ENCODE measurements at places on chromosomes 1 and 21.
A peak's percentile ranks its signal among the peaks of the same experiment; 100 is the strongest.

GRCh38 chr21:45054927-45055612 is 19.3 kb upstream of the ADARB1 start:
- no peak for DNase-seq

DNA sequence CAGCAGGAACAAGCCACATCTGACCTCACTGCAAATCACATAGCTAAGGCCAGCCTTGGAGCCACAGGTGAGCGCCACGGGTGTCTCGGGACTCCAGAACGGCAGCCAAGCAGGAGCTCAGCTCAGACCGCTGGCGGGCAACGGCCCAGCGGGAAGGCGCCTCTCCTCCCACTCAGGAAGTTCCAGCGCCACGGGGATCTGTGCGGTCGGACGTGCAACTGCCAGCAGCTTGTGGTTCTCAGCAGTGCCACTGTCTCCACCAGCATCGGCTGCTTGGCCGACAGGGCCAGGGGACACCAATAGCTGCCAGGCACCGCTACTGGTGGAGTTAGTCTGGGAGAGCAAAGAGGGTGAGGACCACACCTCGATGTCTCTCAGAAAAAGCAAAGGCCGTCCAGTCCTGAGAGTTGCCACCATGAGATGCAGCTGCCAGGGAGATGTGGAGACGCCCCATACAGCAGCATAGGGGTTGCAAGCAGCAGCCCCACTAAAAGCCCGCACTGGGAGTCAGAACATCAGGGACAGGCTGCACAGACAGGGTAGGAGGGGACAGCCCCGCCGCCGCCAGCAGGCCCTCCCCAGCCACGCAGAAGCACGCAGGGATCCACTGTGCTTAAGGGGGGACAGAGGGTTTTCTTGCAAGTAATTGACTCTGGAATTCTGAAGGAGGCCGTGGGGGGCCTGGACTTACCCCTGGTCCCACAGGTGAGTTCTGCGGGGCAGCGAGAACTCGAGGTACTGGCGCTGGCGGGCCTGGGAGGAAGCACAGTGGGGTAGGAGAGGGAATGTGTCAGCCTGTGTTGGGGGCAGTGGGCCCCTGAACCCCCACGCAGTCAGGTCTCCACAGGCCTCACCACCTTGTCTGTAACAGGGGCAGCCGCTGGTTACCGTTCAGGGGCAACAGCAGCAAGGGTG is 83.5 kb downstream of the NPHP4 start:
- DNase-seq, result no peak

DNA sequence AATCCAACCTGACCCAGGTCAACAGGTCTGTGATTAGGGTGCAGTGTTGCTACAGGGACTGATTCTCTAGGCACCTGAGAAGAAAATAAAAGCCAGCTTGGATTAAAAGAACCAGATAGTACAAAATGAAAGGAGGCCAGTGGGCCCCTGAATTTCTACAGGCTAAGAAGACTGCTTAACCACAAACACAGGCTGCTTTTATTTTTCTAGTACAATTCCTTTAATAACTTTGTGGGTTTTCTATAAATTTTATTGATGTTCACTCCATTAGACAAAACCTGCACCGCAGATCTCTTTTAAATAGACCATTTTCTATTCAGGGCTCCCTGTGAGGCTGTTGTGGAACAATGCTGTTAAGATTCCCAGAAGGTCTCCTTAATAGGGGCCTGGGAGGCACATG is 9.7 kb upstream of the PRMT2 start:
- DNase-seq, result no peak

GRCh38 chr1:12556368-12556930 is 61.6 kb downstream of the DHRS3 start:
- DNase-seq, result no peak

DNA sequence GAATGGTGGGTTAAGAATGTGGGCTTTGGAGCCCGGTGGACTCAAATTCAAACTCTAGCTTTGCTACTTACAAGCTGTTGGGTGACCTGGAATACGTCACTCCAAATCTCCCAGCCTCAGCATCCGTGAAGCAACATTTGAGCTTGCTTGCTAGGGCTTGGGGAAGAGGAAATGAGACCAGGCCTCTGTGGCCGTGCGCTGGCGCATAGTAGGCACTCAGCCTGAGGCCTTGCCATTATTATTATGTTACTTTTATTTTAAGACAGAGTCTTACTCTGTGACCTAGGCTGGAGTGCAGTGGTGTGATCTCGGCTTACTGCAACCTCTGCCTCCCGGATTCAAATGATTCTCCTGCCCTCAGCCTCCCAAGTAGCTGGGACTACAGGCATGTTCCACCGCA is 12.3 kb upstream of the MFAP2 start:
- no peak for DNase-seq

- no peak for DNase-seq
Measured at GRCh38 chr21:45922648-45923047, 58.9 kb upstream of the COL6A1 start.

GRCh38 chr21:17813353-17813752 is 5.8 kb downstream of the C21orf91 start:
- no peak for DNase-seq

- DNase-seq, result no peak
Measured at GRCh38 chr21:33685613-33686197, 43.4 kb downstream of the ITSN1 start.

- no peak for DNase-seq
Measured at GRCh38 chr1:119935373-119935772, 39.1 kb upstream of the ADAM30 start.

DNA sequence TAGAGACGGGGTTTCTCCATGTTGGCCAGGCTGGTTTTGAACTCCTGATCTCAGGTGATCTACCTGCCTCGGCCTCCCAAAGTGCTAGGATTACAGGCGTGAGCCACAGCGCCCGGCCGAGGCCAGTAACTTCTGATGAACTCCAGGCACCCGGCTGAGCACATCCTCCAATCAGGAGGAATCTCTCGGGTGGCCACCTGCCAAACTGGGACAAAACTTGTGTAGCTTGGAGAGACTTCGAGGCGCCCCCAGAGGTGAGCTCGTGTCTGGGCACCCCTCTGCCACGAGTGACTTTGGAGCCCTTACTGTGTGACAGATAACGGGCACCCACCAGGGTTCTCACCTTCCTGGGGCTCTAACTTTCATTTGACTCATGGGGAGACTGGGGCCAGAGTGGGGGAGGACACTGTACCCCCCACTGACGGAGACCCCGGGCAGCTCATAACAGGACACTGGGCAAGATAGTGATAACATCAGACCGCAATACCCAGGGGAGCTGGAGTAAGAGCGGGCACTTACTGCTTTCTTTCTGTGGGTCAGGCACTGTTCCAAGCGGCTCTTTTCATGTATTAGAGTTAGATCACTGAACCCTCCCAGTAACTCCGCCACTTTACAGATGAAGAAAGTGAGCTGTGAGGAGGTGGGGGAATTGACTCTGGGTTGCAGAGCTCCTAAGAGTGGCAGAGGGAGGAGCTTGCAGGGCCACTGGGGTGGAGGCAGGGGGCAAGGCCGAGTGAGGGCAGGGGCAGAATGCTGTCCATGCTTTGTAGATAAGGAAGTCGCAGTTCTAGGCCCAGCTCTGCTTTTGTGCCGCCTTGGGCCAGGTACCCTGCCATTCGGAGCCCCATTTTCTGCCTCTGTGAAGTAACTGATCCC is 1.9 kb upstream of the PADI2 start:
- DNase-seq, result no peak

DNA sequence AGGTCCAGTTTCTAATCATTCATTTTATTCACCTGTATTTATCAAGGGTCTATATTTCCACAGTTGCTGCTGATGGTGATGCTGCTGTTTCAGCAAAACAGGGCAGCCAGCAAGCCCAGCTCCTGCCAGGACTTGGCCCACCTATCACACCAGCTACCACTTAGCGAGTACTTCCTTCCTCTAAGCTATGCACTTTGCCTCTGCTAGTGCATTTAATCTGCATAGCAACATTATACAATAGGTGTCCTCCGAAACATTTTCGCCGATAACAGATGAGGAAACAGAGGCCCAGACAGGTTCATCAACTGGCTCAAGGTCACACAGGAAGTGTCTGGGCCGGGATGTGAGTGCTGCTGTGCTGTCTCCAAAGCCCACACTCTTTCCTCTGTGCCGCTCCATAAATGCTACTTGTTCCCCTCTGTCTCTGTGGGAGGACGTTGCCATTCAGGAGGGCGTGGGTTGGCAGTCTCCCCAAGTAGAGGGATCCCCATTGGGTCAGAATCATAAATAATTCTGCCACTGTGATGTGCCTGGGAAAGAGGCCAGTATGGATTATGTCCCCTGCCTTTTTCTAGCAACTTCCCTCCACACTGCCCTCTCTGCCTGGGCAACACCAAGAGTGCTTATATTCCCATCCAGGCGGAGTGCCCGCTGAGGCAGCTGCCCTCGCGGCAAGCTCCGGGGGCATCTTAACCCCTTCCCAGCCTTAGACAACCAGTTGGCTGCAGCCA is 9.4 kb upstream of the PLEKHA6 start:
- DNase-seq, result no peak

GRCh38 chr1:159030311-159030710 is 20.6 kb downstream of the IFI16 start:
- DNase-seq, result no peak

- no peak for DNase-seq
Measured at GRCh38 chr21:23543333-23543732, 2063.9 kb downstream of the MRPL39 start.

- no peak for DNase-seq
Measured at GRCh38 chr1:220754918-220755295, 6.8 kb downstream of the MTARC2 start.

GRCh38 chr1:97158691-97159096 is 437.1 kb downstream of the PTBP2 start:
- no peak for DNase-seq

DNA sequence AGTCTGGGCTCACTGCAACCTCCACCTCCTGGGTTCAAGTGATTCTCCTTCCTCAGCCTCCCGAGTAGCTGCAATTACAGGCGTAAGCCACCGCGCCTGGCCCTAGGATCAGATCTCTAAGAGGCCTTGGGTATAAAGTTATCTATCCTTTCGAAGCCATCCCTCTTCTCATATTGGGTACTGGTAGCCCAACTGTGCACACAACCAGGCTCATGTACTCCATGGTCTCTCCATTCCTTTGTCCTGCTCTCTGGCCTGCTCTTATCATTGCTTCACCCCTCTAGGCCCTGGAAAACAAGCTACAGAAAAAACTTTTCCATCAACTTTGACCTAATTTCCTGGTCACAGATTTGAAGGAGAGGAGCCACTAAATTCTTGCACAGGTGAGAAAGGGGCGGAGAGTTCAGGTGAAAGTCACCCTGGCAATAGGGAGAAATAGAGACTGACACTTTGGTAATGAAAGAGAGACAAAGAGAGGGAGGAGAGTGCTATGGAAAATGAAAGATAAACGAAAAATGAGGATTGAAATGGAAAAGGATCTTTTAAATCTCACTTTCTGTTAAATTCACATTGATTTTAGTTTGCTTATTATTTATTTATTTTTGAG is 6.0 kb downstream of the TXNIP start:
- DNase-seq, result peak; percentile 47

DNA sequence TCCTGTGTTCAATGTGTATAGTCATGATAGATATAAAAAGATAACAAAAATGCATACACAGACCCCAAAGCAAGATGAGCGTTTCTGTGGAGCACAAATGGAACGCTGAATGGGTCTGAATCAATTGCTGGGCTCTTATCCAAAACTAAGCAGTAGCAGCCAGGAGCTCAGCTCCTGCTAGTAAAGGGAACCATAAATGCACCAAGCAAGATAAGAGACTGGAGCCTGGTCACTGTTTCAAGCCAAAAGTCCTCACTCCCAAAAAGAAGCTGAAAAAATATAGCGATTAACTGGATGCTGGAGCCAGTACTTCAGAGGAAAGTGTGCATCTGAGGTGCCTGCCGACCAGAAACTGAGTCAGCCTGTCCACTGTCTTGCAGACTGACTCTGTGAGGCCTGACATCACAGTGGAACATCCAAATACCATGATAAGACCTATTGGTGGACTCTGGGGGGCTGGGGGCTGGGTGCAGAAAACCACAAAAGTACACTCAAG is 68.9 kb downstream of the LRRC8C start:
- DNase-seq, result no peak

- peak; percentile 24 for DNase-seq
Measured at GRCh38 chr1:16387201-16388188, 20.5 kb downstream of the SZRD1 start.

GRCh38 chr1:59697150-59697800 is 117.5 kb upstream of the HOOK1 start:
- DNase-seq, result peak; percentile 20

- DNase-seq, result no peak
Measured at GRCh38 chr1:85330214-85330631, 53.8 kb upstream of the BCL10 start.

- no peak for DNase-seq
Measured at GRCh38 chr1:91754348-91754747, 131.6 kb downstream of the TGFBR3 start.

DNA sequence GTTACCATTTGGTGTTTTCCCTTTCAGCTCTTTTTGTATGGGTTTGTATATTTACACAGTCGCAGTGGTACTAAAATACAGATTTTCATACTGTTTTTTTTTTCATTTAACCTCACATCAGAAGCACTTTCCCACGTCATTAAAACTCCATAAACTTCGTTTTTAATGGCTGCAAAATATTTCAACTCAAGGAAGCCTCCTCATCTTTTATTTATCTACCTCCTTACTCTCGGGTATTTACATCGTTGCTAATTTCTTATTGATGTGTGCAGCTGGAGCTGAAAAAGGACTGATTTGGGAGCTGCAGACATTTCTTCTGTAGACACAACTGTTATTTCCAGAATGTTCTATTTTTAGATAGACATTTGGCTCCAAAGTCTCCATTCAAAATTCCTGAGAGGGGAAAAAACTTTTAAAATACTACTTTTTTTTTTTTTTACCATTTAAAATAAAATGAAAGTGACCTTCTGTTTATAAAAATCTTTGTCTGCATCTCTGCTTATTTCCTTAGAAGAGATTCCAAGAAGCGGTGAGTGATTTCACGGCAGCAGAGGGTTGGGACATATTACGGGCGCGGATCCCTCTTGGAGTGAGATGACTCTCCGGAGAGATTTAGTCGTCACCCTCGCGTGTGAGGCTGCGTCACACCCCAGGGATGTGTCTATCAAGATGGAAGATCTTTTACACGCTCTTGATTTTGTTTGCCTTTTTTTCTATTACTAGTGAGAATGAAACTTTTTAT is 10.1 kb downstream of the RUNX3 start:
- no peak for DNase-seq

GRCh38 chr1:3560251-3560871 is 50.9 kb downstream of the MEGF6 start:
- no peak for DNase-seq

GRCh38 chr1:222948079-222948478 is 133.2 kb downstream of the DISP1 start:
- DNase-seq, result no peak

GRCh38 chr1:31712630-31713029 is 8.8 kb upstream of the COL16A1 start:
- DNase-seq, result no peak

Data from CD4-positive, alpha-beta T cell treated with Interleukin-12 subunit alpha and Interleukin-12 subunit beta, for 1 hour (primary cell).